ENCODE measurements at places on chromosomes 12 and 14.

- no peak for DNase-seq
Observed at GRCh38 chr14:79758985-79759384, 452.3 kb downstream of the DIO2 start.

- DNase-seq: no peak
Observed at GRCh38 chr12:100913872-100914592, 119.5 kb downstream of the ANO4 start.

DNA sequence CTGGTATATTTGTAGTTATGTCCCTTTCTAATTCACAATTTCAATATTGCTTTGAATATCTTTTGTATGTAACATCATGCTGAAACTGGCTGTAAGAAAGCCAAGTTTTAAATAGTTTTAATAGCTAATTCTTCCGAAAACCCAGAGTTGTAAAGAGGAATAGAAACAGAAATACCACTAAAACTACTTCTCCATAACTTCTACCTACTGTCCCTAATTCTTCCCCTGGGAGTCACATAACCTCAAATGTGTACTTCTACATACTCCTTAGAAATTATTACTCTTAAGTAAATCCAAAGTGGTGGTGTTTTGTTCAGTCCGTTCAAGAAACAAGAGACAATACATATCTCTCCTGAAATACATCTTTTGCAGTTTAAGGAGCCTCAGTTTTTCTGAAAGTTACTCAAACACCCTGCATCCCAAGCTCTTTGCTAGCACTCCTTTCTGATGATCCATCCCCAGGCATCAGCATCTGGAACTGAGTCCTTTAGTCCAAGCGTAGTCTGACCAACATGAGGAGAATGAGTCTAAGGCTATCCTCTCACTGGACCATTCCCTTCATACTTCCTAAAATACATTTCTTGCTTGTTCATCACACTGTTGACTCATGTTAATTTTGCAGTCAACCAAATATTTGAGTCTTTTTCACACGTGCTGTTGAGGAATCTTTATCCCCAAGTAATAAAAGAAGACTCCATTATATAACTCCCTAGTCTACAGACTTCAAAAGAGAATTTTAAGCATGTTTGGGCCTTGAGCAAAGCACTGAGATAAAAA, 214.3 kb upstream of the NUDT4 start:
- DNase-seq: peak; percentile 53

GRCh38 chr12:102394200-102394599, 86.2 kb downstream of the IGF1 start:
- DNase-seq: no peak

- no peak for DNase-seq
Observed at GRCh38 chr14:99805757-99806439, 12.7 kb downstream of the EML1 start.

DNA sequence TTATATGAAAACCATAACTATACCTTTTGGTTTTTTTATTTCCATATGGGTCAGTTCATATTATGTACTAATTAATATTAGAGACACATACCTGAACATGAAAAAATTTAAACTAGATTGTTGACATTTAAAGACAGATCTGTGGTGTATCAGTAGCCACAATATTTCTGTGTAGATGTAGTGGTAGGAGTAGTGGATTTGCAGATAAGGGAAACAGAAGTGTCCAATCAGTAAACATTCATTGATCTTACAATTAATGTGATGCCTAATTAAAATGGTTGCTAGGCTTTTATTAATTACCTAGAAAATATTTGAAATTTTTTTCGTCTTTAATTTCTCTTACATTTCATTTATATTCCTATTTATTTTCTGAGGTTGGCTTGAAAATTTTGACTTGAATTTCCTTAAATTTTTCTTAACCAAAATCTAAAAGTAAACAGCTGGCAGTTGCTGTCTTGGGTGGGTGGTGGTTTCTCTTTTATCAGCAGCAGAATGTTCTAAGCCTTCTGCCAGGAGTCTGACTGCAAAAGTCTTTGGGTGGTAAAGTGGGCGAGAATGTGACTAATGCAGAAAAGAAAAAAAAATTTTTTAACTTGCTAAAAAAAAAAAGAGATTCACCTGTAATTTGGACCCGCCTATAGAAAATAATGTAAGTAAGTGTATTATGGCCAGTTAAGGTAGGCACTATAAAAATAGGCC, 2.4 kb downstream of the FGFR1OP2 start:
- DNase-seq: no peak

GRCh38 chr14:34874386-34875030, 652 bp downstream of the BAZ1A start:
- DNase-seq: peak; percentile 71

GRCh38 chr14:34328178-34328577, 133.9 kb downstream of the SPTSSA start:
- no peak for DNase-seq

GRCh38 chr12:47710278-47710677, 4.4 kb upstream of the RPAP3 start:
- no peak for DNase-seq

DNA sequence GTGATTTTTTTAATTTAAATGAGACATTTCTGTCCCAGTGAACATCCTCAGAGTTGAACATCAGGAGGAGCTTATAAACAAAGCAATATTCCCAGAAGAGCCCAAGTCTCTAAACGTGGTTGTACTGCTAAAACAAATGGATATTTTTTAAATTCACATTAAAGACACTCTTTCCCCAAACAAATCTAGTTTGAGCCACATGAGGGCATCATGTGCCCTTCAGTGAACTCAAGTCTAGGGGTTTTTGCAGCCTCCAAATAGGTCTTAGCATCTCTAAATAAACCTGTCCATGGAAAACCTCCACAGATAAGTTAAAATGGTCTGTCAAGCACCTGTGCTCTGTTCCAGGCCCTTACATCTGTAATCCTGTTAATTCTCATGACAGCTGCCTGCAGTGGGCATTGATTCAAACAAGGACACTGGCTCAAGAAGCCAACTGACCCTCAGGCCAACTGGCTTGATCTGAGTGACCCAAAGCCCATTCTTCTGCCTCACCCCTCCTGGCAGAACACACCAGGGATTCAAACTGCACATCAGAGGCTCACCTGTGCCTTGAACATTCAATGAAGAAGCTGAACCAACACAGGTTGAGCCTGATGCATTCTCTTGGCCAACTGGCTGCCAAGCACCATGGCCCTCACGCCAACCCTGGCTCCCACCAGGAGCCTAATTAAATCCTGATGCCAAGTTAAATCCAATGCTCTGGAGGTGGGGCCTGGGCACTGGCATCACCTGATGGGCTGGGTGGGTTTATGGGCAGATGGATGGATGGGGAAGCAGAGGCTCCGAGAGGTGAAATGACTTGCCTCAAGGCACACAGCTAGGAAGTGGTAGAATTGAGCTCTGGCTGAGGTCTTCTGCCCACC, 8.6 kb downstream of the ISCU start:
- no peak for DNase-seq

GRCh38 chr12:108360487-108360886, 21.4 kb upstream of the CMKLR1 start:
- no peak for DNase-seq

DNA sequence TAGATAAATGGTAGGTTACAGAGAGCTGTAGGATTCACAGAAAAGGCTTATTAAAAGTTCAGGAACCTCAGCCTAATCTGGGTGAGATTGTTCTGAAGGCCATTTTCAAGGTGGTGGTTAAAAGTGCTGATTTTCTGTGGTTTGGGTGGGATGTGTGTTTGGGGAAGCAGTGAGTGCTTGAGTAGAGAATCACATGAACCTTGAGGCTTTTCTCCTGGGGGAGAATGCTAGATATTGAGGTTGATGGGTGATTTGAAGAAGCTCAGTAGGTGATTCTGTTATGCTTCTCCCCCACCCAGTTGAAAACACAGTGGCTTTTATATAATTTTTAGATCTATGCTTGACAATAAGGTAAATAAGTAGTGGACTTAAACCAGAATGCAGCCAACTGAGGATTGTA, 420.9 kb downstream of the PCNX1 start:
- DNase-seq: no peak

DNA sequence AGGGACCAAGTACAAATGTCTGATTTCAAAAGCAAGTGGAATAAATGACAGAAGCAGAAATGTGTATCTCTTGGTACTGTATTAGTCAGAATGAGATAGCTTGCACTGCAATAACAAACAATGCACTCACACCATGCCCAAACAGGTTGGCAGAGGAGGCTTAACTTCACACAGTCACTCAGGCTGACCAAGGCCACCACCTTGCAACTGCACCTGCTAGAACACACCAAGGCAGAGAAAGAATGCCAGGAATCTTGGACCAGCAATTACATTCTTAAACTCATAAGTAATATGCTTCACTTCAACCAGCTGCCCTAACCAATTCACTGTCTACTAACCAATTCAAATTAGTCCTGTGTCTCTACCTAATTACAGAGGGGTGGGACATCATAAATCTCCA, 378.3 kb downstream of the BCL11B start:
- no peak for DNase-seq

- DNase-seq: no peak
Observed at GRCh38 chr14:20818861-20819260, 16.2 kb upstream of the RNASE1 start.

- DNase-seq: no peak
Observed at GRCh38 chr12:108333898-108334699, 5.0 kb downstream of the CMKLR1 start.

GRCh38 chr14:34770901-34771300, 56.5 kb upstream of the CFL2 start:
- no peak for DNase-seq

GRCh38 chr14:73695997-73696396, 18.2 kb downstream of the PNMA1 start:
- no peak for DNase-seq

- no peak for DNase-seq
Observed at GRCh38 chr12:39033782-39034181, 128.4 kb upstream of the CPNE8 start.

DNA sequence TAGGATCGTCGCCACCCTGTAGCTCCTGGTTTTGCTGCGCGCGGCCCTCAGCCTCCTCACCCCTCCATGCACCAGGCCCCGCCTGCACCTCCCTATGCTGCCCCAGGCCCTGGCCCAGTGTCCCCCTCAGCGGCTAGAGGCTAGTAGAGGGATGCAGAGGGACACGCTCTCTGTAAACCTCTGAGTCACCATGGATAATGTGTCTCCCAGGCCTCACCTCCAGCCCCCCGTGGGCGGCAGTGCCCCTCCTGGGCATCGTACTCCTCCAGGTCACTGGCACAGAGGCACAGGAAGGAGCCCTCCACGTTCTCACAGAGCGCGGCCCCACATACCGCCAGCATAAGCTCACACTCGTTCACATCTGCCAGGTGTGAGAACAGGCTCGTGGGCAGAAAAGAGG, 12.3 kb downstream of the ISCA2 start:
- no peak for DNase-seq

DNA sequence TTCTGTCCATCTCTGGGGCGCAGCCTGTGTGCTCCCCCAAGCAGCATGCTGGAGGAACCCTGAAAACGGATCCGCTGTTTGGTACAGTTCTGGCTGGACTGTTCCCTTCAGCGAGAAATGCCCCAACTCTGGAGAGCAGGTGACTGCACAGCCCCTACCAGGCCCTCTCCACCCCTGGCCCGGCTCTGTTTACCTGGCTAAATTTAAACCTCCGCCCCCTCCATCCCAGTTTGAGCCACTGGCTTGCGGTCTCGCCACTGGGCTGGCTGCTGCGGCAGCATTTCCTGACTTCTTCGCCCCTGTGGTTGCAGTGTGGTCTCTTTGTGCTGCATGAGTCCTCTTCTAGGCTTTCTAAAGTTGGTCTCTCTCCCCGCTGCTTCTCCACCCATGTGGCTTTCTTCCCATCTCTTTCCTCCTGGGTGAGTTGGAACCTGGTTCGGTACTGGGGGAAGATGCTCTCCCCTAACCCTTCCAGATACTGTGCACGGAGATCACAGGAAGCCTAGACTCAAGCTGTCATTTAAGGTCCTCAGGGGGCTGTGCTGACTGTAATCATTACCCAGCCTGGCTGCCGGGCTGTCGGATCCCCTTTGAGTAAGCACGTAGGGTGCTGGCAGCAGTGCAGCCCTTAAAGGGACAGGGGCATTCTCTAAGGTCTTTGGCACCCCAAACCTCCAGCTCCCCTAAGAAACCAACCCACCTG, 60.6 kb downstream of the FBXL14 start:
- no peak for DNase-seq

DNA sequence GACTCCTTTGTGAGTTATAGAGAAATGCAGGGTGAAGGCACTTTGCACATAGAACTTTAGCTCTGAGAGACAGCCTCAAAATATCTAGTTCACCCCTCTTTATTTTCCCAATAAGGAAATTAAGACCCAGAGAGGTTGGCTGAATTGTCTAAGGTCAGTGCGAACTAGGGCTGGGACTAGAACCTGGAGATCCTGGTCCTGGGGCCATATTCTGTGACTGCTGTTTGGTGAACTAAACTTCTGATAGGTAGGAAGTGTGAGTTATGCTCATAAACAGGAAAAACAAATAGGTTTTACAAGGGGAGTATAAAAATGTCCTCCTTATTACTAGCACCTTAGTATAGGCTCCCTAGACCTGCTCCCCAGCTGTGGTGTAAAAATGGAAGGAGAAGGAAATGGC, 53.9 kb downstream of the DAD1 start:
- DNase-seq: no peak

DNA sequence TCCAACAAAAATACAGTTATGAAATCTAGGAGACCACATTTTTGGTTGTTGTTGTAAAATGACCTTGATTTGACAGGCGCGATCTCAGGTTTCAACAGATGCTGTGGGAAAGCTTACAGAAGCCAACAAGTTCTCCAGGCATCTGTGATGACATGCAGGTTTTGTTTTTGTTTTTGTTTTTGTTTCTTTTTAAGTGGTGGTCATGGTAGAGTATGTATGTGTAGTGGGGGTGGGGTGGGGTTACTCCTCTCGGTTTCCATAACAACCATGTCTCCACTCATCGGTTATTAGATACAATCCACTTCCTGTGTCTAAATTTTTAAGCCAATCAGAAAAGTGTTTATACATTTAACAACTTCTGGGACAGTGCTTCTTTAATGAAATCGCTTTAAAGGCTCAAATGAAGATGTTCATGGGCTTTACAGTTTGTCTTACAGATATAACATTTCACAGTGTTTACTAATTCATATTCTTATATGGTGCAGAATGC, 199.9 kb upstream of the FOXN3 start:
- DNase-seq: peak; percentile 24

- no peak for DNase-seq
Observed at GRCh38 chr14:89302396-89302950, 114.6 kb downstream of the FOXN3 start.

GRCh38 chr12:123064366-123064765, 83.9 kb downstream of the ARL6IP4 start:
- DNase-seq: no peak

GRCh38 chr12:62328296-62328921, 68.2 kb downstream of the USP15 start:
- DNase-seq: no peak

DNA sequence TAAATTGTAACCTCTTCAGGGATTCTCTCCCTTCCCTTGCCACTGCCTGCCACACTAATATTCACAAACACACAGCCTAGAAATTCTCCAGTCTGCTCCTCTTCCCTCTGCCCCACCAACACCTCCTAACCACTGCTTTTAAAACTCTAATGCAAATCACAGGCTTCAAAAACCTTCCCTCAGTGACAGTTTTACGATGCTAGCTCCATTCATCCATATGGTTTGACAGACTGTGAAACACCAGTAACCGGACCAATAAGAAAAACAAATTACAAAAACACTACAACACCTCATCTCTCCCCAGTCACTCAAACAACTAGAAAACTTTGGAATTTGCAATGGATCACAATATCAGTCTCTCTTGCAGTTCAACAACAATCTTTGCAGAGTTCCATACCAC, 5.7 kb downstream of the DPF3 start:
- DNase-seq: no peak

- DNase-seq: no peak
Observed at GRCh38 chr12:98691351-98691750, 46.3 kb downstream of the APAF1 start.
